ENCODE measurements at places on chromosomes 5 and 9.

GRCh38 chr9:79672236-79672635 lies 100.5 kb downstream of the TLE4 start:
- DNase-seq = no peak

- no peak for DNase-seq
These were observed 2.1 kb upstream of the SLC25A46 start for GRCh38 chr5:110736753-110737152.

- no peak for DNase-seq
These were observed 3.4 kb upstream of the FAM193B start for GRCh38 chr5:177557796-177558195.

- DNase-seq = peak; percentile 52
These were observed 27.7 kb downstream of the PPP3R2 start for GRCh38 chr9:101566904-101567724.

GRCh38 chr5:137837491-137838394 lies 29.9 kb upstream of the MYOT start:
- DNase-seq = peak; percentile 10

DNA sequence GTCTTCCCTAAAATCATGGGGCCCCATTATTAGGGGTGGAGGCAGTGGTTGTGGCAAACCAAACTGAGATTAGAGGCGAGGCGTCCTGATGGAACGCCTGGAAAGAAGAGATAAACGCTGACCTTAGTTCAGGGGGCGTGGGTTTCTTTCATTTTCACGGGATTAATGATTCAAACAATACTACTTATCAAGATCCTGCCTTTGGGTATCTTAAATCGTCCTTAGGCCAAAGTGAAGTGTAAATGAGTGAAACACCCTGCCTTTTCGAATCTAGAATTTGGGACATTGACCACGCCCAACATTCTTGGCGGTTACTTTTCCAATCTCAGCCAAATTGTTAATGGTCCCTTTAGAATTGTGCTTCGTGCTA lies 1.0 kb upstream of the UBTD2 start:
- DNase-seq = peak; percentile 51

GRCh38 chr5:34742061-34742460 lies 85.9 kb downstream of the RAI14 start:
- peak; percentile 81 for DNase-seq

Measured in fibroblast of upper back skin (primary cell).